ENCODE measurements at places on chromosomes 5 and 9. TPM values are rescaled to one million over a fixed set of nuclear protein-coding genes. Genes with fewer than 3 reads are reported as not detected.

GRCh38 chr9:77953590-77953989 lies 78.0 kb downstream of the GNAQ start:
- no peak for DNase-seq

GRCh38 chr5:114419959-114420358 lies 58.1 kb downstream of the KCNN2 start:
- no peak for DNase-seq

DNA sequence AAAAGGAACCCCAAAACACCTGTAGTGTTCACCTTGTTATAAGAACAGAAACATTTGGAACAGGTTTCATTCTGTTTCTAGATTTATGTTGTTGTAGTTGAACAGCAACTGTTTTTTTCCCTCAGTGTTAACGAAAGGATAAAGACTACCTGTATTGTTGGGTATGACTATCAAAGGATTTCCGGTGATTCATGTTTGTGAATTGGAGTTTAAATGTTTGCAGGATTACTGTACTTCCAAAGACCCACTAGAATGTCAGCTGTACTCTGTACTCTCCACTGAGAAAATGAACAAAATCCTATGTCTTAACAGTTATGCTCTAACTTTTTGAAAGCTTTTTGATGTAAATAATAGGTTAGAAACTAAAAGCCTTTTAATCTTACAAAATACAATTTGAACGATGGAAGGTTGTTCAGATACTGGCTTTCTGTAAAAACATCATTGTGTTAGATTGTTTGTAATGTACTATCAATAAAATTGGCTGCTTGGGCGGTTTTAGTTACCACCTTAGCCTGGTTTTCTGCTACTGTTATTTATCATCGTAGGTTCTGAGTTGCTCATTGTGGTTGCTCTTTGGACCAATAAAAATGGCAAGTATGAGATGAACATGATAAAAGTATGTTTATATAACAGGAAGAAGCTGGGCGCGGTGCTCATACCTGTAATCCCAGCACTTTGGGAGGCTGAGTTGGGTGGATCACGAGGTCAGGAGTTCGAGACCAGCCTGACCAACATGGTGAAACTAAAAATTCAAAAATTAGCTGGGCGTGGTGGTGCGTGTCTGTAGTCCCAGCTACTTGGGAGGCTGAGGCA lies 44.1 kb downstream of the DCP2 start:
- DNase-seq: no peak

DNA sequence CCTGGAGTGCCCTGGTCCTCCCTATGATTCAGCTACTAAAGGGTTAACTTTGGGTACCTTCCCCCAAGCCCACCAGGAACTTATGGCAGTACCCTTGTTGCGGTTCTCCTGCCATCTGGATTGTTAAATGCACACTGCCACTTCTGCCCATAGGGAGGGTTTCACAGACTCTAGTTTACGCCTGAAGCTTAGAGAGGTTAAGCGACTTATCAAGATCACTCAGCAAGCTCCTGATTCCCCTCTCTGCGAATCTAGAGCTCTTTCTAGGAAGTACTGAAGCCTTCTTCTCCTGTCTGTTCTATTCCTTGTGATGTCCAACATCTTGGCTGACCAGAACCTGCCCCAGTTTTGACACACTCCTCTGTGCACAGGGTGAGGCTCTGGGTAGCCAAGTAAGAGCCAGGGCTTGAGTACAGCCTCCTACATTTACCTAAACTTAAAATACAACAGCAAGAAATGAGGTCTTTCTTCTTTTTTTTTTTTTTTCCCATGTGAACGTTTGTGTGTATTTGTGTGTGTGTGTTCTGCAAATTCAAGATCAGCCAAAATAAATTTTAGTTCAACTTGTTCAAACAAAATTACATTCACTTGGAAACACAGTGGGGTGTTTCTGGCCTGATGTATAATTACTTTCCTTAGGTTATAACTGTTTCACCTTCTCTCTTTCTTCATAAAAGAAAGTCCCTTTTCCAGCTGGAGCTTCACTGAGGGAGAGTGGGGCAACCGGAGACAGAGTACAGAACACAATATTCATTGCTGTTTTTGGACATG lies 28.7 kb upstream of the KLF4 start:
- DNase-seq: no peak

- DNase-seq: no peak
Measured at GRCh38 chr9:87675906-87676515, 49.9 kb upstream of the CTSL start.

GRCh38 chr9:126532019-126532462 lies 81.7 kb upstream of the LMX1B start:
- no peak for DNase-seq

DNA sequence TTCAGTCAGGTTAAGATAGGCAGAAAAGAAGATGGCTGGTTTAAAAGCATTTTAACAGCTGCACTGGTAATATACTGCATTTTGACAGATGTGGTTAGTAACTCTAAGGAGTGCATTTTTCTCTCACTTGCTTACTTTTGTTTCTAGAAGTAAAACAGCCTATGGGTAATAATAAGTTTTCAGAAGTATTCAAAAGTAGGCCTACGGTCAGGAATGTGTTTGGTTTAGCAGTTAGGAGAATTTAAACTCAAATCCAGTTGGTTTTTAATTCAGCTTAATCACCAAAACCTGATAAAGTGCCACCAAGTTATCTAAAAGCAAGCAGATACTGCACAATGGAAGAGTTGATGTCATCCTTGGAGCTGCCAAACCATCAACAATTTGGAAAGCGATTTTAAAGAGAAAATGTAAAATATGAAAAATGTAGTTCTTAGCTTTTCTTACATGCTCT lies 160.3 kb downstream of the ARSB start:
- DNase-seq: no peak

DNA sequence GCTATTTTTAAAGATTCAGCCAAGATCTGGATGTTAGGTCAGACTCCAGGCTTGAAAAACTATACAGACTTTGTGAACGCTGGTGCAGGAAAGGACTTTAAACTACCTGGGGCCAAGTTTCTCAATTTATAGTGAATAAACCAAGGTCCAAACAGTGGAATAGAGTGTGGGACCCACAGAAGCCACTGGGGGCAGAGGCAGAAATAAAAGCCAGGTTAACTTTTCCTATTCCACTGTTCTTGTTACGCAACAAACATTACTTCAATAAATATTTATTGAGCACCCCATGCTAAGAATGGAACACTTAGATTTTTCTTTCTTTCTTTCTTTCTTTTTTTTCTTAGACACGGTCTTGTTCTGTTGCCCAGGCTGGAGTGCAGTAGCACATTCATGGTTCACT lies 11.0 kb upstream of the HAVCR1 start:
- no peak for DNase-seq

- DNase-seq: peak; percentile 57
Measured at GRCh38 chr9:23379842-23380241, 446.2 kb downstream of the ELAVL2 start.

GRCh38 chr9:111937781-111938426 lies 41.3 kb downstream of the UGCG start:
- peak; percentile 51 for DNase-seq

GRCh38 chr5:91797576-91797975 lies 414.5 kb upstream of the ARRDC3 start:
- no peak for DNase-seq

DNA sequence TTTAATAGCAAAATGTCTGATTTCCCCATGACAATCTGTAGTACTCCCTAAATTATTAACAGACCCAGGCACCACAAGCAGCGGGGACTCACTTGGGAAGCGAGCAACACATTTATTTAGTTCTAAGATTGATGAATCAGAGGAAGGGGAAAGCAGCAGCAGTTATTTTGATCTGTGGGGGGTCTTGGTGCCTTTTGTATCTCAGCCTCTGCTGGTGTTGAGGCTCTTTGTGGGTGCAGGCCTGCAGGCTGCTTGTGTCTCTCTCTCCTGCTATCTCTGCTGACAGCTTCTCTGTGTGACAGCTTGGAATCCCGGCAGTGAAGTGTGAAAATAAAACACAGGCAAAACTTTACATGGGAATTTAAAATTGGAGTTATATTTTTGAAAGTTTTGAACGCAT lies 878.2 kb upstream of the DMAC1 start:
- DNase-seq: no peak

GRCh38 chr5:116216246-116216645 lies 131.4 kb downstream of the COMMD10 start:
- no peak for DNase-seq

GRCh38 chr5:10726913-10727517 lies 34.0 kb downstream of the DAP start:
- no peak for DNase-seq

DNA sequence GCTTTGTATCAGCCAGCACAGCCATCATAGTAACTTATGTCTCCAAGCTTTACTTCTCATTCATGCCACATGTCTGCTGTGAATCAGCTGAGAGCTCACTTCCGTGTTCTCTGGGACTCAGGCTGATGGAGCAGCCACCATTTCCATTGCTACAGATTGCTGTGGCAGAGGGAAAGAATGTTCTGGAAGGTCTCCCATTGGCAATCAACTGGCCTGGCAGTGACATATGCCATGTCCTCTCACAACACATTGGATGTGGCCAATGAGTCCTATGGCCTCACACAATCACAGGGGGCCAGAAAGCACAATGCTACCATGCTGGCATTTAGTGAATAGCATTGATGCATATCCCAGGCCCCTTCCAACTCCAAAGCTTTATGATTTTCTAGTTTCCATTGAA lies 44.1 kb downstream of the KIF4B start:
- no peak for DNase-seq

TMEM245 gene
- 54.1 TPM for total RNA-seq

C5orf24 gene
- 38.0 TPM for total RNA-seq

FAXDC2 gene
- 10.3 TPM for total RNA-seq

ENHO gene
- 1.4 TPM for total RNA-seq
